ENCODE measurements at places on chromosomes 1 and 21.

DNA sequence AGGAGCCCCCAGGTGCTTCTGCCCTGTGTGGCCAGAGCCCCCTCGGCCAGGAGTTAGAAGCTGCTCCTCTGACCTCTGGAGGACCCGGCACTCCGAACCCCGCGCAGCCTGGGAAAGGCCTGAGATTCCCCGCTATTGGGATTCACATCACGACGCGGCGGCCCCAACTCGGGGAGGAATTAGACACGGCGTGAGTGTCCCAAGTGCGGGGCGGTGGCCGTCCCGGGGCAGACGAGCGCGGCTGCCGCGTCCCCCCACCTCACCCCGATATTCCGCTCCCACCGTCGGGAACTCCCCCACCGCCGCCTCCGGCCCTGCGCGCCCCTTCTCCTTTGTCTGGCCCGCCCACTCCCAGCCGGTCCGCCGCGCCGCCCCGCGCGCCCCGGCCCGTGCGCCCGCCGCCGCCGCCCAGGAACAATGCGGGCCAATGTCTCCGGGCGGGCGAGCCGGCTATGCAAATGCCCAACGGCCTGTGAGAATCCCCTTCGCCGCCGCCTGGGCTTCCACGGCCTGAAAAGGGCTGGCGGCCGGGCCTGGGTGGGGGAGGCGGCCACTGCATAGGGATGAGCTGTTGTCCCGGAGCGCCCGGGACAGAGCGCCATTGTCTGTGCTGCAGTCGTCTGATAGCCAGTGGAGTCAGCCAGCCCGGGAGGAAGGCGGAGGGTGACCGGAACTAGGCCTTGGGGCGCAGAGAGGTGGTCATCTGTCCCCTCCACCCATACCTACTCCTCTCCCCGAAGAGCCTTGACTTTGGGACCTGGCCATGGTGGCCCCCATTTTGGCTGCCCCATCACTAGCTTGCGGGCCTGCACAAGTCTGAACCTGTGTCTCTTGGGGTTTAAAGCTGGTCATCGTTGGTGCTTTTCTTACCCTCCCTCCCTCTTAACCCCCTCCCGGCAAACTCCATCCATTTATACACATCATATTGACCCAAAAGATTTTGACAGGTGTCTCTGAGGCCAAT is 19.4 kb downstream of the RHBG start:
- DNase-seq = no peak

- DNase-seq = no peak
Measured at GRCh38 chr21:36717976-36718375, 19.1 kb downstream of the SIM2 start.

- DNase-seq = no peak
Measured at GRCh38 chr1:154495496-154496273, 6.3 kb upstream of the TDRD10 start.

GRCh38 chr1:11822091-11822490 is 16.1 kb downstream of the CLCN6 start:
- DNase-seq = no peak

- no peak for DNase-seq
Measured at GRCh38 chr1:48055876-48056764, 58.9 kb upstream of the TRABD2B start.

DNA sequence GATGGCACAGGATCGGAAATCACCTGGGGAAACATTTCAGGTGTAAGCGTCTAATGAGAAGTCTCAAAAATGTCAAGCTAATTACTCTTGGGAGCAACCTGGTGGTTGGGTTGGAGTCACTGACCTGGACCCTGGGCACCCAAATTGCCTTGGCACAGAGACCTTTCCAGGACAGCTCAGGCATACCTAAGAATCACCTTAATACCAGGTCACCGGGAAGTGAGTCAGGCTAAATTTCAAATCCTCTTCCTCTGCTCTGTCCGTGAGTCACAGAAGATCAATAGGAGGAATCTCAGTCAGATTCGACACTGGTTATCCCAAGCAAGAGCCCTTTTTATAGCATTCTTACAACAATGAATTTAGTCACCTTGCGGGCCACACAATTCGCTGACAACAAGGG is 179.6 kb upstream of the CAMK1G start:
- no peak for DNase-seq

- DNase-seq = no peak
Measured at GRCh38 chr1:27086026-27086425, 68.9 kb downstream of the SLC9A1 start.

- no peak for DNase-seq
Measured at GRCh38 chr1:41242342-41243078, 404 bp upstream of the SCMH1 start.

DNA sequence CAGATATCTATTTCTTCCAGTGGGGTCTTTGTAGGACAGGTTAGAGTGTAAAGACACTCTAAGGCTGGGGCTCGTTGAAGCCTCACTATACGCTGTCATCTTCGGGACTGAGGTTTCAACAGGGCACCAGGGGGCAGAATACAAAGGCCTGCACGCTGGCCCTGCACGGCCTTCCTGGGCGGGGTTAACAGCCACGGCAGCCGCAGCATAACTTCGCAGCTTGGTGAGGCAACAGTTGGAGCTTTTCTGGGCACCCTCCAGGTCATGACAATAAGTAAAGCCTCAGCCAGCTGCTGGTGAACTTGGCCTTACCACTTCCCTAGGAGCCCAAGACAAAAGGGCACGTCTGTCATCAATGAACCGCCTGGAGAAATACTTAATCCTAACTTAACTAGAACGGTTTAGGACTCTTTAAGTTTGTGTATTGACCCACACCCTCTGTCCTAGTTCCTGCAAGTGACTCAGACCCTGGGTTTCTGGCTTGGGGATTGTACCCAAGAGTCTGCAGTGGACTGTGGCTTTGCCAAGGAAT is 2.3 kb upstream of the RUNX1 start:
- DNase-seq = no peak

DNA sequence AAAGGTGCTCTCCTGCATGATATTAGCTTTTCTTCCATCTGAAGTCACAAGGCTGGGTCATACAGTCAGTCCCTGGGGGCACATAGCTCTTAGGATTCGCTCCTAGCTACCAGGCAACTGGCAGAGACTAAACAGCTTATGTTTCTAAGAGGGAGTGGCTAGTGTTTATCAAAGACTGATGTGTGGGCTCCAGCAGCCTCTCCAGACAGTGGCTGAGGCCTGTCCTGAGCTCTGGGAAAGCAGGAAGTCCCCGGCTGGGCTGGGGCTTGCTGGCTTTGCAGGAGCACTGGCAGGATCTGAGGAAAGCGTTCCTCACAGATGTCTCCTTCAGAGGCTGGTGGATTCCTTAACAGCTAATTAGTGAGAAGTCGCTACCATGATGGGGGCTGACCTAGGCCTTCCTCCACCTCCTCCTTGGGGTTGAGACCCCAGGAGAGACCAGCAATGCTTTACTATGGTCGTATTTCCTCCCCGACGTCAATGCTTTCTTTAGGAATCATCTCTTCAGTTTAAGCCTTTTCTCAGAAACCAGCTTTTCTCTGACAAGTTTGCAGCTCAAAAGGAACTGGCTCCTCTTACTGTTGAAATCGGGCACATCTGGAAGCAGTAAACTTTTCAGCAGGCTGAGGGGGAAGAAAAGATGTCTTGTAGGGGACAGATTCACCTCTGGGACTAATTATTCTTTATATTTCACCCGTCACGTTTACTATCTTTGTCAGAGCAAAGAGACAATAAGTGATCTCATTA is 33.5 kb upstream of the HHAT start:
- DNase-seq = no peak

GRCh38 chr1:86231076-86231475 is 74.5 kb upstream of the COL24A1 start:
- DNase-seq = no peak

DNA sequence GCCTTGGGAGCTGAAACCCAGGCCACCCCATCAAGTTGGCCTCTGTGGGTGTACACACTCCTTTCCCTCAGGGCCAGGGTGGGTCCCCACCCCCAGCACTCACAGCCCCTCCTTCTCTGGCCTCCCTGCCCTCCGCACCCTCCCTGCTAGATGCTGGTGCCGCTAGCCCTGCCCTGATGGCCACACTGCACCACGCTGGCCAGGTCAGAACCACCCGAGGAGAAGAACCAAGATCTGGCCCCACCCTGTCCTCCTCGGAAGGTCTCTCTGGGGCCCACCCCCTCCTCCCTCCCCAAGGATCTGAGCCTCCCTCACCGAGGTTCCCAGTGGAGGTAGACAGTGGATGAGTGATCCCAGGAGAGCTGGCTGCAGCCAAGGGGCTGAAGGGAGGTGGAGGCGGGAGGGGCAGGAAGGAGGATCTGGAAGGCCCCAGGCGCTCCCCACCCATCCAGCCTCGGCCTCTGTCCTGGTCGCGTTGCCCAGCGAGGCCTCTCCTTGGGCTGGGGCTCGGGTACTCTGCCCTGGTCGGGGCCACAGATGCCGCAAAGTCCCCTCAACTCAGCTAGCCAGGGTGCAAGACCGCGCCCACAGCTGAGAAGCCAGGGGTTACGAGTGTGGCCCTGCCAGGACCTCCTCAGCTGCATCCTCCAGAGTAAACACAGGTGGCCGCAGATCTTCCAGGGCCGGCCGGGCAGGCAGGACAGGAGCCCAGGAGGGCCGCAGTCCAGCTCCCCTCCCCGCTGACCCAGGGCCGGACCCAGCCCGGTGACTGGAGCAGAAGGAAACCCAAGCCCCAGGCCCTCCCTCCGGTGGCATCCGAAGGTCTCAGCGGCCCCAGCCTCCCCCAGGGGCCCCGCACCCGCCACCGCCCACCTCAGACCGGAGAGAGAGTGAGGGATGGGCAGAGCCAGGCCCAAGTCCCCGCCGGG is 5.2 kb downstream of the B3GALT6 start:
- no peak for DNase-seq

DNA sequence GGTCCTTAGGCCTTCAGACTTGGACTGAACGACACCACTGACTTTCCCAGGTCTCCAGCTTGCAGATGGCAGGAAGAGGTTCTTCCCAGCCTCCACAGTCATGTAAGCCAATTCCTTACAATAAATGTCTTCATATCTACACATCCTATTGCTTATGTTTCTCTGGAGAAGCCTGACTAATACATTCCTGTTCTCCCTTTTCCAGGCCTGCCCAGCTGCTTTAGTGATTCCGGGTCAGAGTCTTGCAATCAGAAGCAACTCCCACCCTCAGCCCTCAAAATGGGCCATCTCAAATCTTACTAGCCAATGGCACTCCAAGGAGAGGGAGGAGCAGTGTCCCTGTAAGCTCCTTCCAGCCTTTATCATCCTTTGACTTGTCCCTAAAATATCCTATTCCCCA is 16.4 kb upstream of the CPT2 start:
- no peak for DNase-seq

DNA sequence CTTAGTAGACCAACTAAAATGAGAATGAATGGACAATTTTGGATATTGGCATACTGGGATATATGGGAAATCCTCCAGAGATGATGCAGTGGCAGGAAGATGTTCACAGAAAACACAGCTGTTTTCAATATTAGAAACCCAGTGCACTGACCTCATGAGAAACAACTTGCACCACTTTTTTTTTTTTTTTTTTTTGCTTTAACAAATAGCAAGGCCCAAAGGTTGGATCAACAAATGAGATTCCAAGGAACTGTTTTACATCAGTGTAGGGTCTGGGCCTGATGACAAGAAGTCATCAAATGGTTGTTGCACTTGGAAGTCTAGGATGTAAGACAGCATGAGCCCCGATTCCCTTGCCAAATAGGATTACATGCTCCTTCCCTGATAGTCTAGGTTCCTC is 110.7 kb downstream of the SLC25A24 start:
- no peak for DNase-seq

DNA sequence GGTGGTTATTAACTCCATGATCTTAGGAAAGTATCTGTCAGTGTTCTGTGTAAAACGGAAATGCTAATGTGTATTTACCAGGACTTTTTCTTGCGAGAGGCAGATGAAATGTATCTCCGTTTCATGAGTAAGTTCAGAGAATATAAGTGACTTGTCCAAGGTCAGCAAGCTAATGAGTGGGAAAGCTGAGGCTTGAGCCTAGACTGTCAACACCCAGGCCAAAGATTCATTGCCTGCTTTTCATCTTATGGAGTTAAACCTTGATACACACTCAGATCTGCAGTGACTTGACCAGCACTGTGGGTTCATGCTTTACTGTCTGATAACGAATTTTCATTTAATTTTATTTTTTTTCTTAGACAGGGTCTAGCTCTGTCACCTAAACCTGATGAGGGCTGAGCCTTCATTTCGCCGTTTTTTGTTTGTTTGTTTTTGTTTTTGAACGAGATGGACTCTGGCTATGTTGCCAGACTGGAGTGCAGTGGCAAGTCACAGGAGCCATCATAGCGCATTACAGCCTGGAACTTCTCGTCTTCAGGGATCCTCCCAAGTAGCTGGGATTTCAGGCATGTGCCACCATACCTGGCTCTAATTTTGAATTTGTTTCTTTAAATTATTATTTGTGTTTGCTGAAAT is 918 bp upstream of the JTB start:
- DNase-seq = no peak

GRCh38 chr1:26288311-26288941 is 8.5 kb downstream of the SH3BGRL3 start:
- no peak for DNase-seq

GRCh38 chr21:35138665-35139381 is 89.7 kb upstream of the RUNX1 start:
- DNase-seq = peak; percentile 68

DNA sequence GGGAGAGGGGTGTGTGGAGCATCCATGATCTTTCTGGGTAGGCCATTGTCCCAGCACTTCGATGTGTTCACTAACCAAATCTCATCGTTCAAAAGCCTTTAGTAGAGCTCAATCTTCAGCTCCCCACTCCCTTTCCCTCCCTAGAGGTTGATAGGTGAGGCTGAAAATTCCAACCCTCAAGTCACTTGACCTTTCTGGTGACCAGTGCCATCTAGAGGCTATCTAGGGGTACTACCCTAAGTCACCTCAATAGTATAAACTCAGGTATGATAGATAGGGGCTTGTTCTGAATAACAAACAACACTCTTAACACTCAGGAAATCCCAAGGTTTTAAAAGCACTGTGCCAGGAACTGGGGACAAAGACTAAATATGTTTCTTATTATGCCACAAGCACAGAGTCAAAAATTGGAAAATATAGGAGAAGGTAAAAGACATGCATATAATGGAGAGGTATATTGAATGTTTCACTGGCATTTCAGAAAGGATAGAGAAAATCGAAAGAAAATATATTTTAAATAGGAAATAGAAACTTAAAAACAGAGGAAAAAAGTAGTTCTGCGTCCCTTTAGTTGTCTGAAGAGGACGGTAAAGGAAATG is 42.9 kb upstream of the CD53 start:
- no peak for DNase-seq

DNA sequence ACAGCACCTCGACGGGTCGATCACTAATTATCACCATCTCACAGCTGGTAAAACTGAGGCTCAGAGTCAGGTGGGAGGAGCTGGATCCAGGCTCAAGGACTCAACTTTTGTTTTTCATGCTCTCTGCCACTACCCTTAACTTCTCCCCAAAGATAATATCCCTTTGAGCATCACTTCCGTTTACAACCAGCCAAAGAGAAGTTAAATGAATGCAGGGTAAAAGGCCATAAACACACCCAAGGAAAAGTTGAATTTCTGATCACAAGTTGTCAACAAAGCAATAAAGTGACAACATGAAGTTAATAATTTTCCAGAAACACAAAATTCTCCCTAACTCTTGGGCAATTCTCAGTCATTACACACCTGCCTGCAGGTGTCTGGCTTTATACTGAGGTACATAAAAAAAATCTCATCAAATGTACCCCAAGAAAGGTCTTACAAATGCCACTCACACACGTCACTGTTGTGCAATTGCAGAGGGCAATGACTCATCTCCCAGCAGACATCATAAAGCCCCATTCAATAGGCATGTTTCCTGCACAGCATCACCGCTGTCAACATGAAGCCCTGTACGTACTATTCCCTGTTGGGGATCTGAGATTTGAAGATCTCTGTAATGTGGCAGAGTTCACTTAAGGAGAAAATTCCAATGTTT is 3.4 kb downstream of the OR2T11 start:
- no peak for DNase-seq

GRCh38 chr1:12140016-12140415 is 26.8 kb upstream of the TNFRSF1B start:
- no peak for DNase-seq

GRCh38 chr1:213176341-213176740 is 125.3 kb downstream of the RPS6KC1 start:
- DNase-seq = no peak
